ENCODE measurements at places on chromosomes 4 and X. TPM values are rescaled to one million over a fixed set of nuclear protein-coding genes. Genes with fewer than 3 reads are reported as not detected.

Gene PDGFRA
- total RNA-seq, result 0.41 TPM

Gene ACOT9
- 38.1 TPM for total RNA-seq

Gene ABCG2
- total RNA-seq, result 46.5 TPM

Gene CTAG2
- total RNA-seq, result not detected

Gene INTU
- total RNA-seq, result 19.5 TPM

Gene CXCL5
- 0.14 TPM for total RNA-seq

Gene EGFL6
- total RNA-seq, result 0.50 TPM

Gene FAAH2
- 0.56 TPM for total RNA-seq

Gene STAP1
- total RNA-seq, result not detected

Gene FAM53A
- total RNA-seq, result 2.9 TPM

DNA sequence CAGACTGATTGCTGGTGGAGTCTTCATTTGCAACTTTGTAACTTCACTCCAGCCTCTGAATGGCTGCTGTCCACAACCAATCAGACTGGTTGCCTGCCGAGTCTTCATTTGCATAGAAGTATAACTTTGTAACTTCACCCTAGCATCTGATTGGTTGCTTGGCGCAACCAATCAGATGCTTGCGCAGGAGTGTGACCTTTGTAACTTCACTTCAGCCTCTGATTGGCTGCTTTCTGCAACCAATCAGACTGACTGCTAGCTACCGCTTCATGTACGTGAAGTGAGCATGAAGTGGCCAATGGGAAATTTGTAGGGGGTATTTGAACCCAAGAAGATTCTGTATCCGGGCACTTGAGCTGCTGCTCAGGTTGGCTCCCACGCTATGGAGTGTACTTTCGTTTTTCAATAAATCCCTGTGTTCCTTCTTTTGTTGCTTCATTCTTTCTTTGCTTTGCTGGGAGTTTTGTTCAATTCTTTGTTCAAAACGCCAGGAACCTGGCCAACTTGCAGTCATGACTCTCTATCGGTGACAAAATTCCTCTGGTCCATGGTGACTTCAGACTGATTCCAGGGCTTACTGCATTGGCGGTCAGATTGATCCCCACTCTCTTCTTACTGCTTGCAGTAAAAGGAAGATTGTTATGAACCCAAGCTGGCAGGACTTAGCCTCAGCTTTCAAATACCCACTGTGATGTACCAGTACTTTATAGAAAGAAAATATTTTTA is 46.4 kb upstream of the FGG start:
- ATAC-seq, result no peak

DNA sequence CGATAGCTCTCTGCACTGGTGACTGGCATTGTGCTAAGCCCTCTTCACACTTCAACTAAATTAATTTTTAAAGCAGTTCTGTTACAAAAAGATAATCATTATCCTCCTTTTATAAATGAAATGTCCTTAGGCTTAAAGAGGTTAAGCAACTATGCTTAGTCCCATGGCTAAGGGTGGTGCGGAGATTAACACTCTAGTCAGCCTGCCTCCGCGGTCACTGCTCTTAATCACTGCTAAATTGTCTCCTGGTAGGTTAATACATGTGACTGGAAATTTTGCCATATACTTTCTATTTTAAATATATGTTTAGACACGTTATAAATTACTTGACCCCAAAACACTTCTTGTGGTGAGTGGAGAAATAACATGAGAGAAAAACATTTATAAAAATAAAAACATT is 473.7 kb downstream of the CENPC start:
- ATAC-seq, result no peak

DNA sequence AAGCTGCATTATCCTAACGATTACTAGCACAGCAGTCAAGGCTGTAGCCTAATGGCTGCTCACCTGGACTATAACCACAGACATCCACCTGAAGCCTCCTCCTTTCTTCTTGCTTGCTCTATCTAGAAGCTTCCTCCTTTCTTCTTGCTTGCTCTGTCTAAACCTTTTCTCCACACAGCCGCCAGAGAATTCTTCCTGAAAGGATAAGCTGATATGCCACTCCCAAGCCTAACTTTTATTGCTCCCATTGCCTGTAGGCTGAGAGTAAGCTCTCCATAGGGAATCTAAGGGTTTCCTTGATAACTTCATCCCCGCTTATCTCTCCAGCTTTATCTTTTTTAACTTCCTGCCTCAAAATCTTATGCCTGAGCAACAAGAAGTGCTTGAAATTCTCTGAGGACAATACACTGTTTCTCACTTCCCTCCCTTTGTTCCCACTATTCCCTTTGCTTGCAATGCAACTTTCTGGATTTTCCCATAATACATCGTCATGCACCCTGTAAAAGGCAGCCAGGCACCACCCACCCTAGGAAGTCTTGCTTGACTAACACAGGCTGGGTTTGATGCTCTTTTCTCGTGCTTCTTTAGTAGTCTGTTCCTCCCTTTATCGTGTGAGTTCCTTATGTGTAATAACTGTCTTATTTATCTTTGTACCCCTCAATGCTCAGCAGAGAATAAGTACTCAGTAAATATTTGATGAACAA is 1.4 kb upstream of the LRIT3 start:
- ATAC-seq, result no peak

DNA sequence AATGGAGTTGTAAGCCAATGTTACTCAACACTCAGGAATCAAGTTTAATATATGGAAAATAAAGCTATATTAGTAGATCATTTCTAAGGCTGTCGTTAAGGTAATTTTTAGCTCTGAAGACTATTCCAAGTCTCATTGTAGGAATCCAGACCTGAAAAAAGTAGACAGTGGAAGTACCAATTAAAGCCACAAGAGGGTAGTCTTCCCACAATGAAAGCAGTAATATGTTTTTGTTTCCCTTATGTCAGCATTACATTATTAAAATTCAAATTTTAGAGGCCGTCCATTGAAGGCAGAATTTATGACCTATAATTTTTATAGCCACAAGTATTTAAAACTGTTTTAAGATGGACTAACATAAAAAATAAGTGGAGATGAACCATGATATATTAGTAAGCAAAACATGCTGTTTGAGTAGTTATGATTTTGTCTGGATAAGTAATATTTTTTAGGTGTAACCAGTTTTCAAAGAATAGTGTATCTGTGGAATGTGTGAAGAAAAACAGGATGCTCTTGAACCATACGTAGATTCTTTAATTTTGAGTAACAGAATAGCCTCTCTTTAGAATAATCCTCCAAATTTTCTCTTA is 372.6 kb upstream of the TECRL start:
- ATAC-seq, result no peak

GRCh38 chr4:52968691-52969090 is 106.6 kb downstream of the RASL11B start:
- ATAC-seq, result no peak

DNA sequence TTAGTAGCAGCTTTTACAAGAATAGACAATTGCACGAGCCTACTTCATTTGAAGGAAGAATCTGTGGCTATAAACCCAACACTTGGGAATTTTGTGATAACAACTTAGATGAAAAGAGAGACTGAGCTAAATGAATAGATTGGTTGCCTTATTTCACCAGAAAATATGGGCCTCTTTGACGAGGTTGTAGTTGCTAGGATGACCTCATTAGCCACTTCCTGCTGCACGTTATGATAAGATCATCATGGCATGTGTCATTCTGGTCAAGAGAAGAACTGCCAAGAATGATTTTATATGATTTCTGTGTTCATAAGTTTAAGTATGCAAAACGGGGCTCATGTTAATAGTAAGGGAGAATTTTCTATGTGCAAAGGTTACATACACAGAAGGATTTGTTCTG is 321.9 kb upstream of the GIMD1 start:
- peak; percentile 9 for ATAC-seq

GRCh38 chr4:48340276-48340964 is 909 bp upstream of the SLAIN2 start:
- ATAC-seq, result no peak

DNA sequence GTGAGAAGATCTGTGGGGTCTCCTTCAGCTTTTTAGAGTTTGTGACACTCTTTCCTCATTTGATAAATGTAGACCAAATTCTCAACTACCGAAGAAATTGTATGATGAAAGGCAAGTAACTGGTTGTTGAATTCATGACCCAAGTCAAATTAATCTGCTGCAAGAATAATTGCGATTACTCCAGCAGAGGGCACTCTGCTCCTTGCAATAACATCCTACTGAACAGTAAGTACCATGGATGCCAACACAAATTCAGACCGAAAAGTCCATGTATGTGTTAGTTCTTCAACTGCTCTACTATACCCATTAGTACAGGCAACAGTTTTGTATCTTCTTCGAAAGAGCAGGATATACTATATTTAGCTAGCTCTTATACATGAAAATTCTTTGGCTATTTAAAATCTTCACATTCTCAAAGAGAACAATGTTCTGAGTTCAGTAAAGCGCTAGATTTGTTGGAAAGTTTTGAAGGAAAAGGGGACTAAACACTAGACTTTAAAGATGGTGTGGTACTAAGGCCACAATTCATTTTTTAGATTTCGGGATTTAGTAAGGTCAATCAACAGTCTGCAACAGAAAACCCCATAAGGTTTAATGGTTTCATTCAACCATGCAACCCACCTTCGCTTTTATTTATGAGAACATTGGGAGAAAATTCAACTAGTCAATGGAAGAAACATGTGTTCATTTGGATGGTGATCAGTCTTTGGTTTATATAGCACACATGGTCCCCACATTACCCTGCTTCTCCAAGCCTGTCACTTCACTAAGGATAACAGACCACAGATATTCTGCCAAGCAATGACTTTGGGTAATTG is 105.4 kb upstream of the TBC1D9 start:
- ATAC-seq, result peak; percentile 33

- ATAC-seq, result peak; percentile 87
These were observed 88.6 kb downstream of the PALLD start for GRCh38 chr4:168585168-168586091.

DNA sequence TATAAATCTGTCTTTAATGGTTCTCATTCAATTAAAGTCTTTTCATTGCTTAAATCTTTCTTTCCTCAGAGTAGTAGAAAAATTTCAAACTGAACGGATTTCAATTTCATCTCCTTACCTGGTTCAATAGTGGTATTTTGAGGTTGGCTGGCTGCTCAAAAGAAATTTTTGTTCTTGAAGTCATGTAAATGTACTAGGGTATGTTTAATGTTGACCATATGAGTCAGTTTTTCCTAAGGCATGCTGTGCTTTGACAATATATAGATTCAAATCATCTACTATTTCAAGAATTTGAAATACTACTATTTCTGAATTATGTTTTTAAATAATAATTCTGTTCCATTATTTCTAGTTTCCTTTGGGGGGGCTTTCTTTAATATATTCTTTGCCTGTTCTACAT is 105.5 kb downstream of the PACRGL start:
- no peak for ATAC-seq

GRCh38 chrX:50577326-50577725 is 106.7 kb upstream of the DGKK start:
- ATAC-seq, result no peak

GRCh38 chr4:102196221-102196620 is 149.1 kb downstream of the SLC39A8 start:
- ATAC-seq, result no peak

DNA sequence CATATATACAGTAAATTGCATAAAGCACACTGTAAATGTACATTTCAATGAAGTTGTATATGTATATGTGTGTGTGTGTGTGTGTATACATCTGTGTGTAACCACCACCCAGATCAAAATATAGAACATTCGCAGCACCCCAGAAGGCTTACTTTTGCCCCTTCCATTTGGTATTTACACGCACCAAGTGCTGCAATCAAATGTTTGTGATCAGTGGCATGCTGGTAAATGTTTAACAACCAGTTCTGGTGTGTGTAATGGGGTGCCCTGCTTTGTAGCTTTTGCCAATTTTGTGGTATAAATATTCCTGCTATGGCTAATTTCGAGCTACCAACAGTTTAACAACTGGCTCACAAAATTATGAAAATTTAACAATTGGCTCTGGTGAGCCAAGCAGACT is 101.3 kb downstream of the RTL5 start:
- no peak for ATAC-seq

- ATAC-seq, result no peak
These were observed 62.7 kb downstream of the LDB2 start for GRCh38 chr4:16835597-16836247.

GRCh38 chrX:77446029-77446585 is 1.1 kb upstream of the FGF16 start:
- ATAC-seq, result no peak

DNA sequence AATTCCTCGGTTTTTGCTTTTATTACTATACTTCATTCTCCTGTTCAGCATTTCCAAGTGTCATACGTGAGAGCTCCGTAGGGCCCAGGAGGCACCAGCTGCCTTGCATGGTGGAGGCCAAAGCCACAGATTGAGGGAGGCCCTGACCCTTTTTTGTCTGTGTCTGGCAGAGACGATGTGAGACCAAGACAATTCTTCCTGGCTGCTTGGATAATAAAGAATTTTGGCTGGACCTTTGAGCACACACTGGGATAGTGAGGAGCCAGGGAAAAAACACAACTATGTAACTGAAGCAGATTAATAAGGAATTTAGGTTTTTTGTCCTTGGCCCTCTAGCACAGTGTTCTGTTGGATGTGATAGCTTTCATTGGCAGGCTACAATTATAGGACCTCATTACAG is 161.0 kb downstream of the CPXCR1 start:
- ATAC-seq, result no peak

GRCh38 chrX:22616867-22617266 is 344.2 kb downstream of the CBLL2 start:
- no peak for ATAC-seq

DNA sequence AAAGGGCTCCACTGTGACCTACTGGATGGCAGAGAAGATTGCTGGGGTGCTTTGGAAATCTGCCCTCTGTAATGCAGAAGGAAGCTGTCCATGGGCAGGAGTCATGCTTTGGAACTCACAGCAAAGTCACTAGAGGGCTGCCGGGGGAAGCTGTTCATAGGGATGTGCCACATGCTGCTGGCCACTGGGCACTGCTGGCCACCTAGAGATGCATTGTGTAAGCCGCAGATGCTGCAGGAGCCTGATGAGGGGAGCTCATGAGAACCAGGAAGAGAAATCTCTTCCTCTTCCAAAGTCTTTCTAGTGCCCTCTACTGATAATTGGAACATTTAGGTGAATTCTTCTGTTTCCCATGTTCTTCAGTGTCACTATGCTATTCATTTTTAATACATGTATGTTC is 31.2 kb upstream of the UXT start:
- no peak for ATAC-seq

DNA sequence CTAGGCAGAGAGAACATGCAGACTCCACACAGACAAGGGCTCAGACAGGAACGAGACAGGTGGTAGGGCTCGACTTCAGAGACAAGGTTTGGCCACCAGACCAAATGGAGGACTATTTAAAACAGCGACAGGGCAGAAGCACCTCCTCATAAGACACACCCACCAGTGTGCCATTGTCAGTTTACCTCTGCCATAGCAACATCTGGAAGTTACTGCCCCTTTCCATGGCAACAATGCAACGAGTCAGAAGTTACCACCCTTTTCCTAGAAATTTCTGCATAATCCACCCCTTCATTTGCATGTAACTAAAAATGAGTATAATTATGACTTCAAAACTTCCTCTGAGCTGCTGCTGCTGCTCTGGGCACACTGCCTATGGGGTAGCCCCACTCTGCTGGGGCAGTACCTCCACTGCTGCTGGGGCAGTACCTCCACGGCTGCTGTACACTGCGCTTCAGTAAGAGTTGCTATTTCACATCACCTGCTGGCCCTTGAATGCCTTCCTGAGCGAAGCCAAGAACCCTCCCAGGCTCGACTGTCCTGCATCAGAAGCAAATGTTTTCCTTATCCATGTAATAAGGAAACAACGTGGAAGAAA is 2222.3 kb upstream of the AGA start:
- ATAC-seq, result no peak

GRCh38 chr4:9921326-9921725 is 100.0 kb downstream of the SLC2A9 start:
- no peak for ATAC-seq

Data from motor neuron (in vitro differentiated cells).